ENCODE measurements at places on chromosomes 3 and 15. TPM values are rescaled to one million over a fixed set of nuclear protein-coding genes. Genes with fewer than 3 reads are reported as not detected.

CISH gene
- total RNA-seq: 0.81 TPM

- DNase-seq: no peak
These were observed 406.6 kb upstream of the PPP2R3A start for GRCh38 chr3:135558906-135559305.

DNA sequence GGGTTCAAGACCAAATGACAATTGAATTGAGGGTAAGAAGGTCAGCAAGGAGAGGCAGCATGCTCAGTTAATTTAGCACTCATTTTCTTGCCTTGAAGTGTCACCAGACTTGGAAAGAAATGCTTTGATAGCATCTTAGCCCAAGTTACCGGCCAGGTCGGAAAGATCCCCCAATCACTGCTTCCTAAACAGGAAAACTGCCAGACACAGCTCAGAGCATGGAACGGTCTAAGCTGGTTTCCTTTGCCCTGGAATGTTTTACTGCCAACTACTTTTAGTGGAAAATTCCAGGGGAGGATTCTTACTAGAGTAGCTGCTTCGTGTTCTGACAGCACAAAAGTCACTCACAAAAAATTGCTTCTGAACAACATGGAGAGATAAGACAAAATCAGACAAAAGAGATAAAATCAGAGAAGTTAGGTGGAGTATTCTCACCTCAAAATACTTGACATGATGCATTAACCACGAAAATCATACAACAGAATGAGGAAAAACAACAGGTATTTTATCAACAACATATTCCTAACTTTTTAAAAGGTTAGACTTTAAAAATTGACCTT lies 65.5 kb downstream of the CCR4 start:
- no peak for DNase-seq

GRCh38 chr3:148962513-148962912 lies 28.8 kb upstream of the GYG1 start:
- DNase-seq: peak; percentile 84

DNA sequence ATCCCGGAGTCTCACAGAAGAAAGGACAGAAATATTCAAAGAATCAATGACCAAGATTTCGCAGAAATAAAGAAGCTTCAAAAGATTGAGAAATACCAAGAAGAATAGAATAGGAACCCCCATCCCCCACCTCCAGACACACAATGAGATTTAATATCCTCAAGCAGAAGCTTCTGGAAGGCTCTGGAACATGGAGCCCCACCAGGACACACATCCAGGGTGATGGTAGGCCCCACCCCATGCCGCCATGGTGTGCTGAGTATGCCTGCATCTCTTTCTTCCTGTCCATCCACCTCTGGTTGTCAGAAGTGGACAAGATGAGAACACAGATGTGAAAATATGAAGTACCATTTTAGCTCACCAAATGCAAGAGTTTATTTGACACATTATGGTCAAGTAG lies 19.3 kb downstream of the PRR23E start:
- DNase-seq: no peak

DNA sequence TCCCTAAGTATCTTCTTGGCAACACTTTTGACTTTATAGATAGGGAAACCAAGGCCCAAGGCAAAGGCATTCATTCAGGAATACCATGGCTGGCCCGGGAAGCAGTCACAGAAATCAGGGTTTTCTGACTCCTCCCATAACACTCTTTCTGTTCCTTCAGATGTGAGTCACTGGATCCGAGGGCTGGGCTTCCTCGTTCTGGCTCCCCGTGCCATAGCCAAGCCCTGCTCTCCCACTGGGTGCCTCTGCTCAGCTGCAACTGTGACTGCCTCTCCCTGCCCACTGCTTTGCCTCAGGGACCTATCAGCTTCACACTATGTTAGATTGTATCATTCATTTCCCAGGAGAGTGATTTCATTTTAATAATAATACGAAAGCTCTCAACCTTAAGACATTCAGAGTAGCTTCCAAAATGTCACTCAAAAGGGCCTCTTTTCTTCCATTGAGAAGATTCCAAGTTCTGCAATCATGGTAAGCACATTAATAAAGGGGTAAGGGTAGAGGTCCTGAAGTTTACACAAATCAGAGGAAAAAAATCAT lies 50.2 kb downstream of the GABRB3 start:
- DNase-seq: no peak

SATB1 gene
- 0.89 TPM for total RNA-seq

GRCh38 chr3:55147856-55148720 lies 220.2 kb upstream of the LRTM1 start:
- DNase-seq: no peak

Data from M059J (cell line).